ENCODE measurements at places on chromosomes 13 and 19. TPM values are rescaled to one million over a fixed set of nuclear protein-coding genes. Genes with fewer than 3 reads are reported as not detected.

The SLC6A16 gene
- 2.0 TPM for total RNA-seq

The NLRP4 gene
- total RNA-seq, result not detected

The DDX49 gene
- total RNA-seq, result 44.9 TPM

The FCGBP gene
- total RNA-seq, result 77.3 TPM

The FAM216B gene
- total RNA-seq, result not detected

The DBP gene
- 5.0 TPM for total RNA-seq

GRCh38 chr19:15240515-15240914 lies 8.3 kb upstream of the EPHX3 start:
- no peak for DNase-seq

GRCh38 chr13:29160862-29161261 lies 340.7 kb downstream of the MTUS2 start:
- no peak for DNase-seq

DNA sequence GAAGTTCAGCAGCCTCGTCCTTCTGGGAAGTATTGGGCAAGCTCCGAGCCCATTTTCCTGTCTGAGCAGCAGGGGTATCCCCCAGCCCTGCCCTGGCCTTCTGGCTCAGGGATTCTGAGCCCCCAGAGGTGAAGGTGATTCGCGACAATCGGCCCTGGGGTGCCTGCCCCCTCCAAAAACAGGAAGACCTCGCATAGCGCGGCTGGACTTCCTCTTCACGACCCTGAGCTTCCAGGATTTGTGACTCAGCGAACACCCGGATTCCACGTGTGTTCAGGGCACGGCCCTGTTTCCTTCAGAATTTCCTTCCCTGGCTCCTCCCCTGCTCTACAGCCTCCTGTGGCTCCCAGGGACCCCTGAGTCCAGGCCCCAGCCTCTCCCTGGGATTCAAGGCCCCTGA lies at the start of gene SEMA6B:
SEMA6B (minus strand) TSS at position 116 of the 400 bp plus-strand sequence. CDS start 1,227 bp downstream, outside the sequence.
- no peak for DNase-seq

GRCh38 chr13:106513025-106513983 lies 22.2 kb downstream of the EFNB2 start:
- DNase-seq, result no peak

DNA sequence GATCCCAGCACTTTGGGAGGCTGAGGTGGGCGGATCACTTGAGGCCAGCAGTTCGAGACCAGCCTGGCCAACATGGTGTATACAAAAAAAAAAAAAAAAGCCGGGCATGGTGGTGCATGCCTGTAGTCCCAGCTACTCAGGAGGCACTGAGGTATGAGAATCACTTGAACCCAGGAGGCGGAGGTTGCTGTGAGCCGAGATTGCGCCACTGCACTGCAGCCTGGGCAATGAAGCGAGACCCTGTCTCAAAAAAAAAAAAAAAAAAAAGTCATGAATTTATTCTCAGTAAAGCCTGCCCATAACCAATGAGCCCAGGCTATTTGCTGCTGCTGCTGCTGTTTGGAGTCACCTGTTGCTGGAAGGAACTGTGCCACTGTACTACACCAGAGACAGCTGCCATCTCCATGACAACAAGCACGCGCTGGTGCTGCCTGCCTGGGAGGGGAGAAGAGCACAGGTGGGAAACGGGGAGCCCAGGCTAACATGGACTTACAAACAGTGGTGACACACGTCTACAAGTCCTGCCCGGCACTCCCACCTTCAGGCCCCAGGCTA lies 11.3 kb downstream of the ZFR2 start:
- DNase-seq, result no peak

DNA sequence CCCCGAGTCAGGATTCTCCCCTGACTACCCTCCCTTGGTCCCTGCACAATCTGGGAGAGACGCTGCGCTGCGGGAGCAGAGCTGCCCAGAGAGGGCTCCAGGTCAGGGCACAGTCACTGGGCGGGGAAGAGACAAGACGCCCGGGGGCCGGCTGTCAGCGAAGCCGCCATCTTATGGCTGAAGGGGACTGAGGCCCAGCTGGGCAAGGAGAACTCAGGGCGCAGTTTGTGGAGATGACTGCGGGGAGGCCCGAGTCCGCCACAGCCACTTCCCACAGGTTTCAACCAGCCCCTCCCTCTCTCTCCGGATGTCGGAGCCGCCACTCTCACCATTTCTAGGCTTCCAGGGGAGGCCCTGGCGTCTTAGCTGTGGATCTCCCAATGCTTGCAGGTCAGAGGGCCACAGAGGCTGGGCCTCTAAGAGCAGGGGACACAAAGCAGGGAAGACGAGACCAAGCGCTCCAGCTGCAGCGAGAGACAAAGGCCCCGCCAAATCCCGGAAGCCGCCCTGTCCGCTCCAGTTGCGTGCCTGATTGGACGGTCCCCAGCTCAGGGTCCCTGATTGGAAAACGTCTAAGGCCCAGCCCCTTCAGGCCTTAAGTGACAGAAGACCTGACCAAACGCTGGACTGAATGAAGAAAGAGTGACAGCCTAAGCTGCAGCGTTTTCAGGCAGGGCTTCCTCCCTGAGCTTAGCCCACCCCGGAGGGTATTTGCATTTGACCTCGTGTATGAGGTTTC lies at the start of gene ZNF724:
ZNF724 (minus strand) TSS at position 484 of the 739 bp plus-strand sequence; CDS start at position 332, 152 bp downstream.
- peak; percentile 94 for DNase-seq

- no peak for DNase-seq
These were observed 115.3 kb downstream of the TBC1D4 start for GRCh38 chr13:75366380-75367280.

GRCh38 chr19:17954401-17954800 lies 12.5 kb upstream of the KCNN1 start:
- DNase-seq, result no peak

DNA sequence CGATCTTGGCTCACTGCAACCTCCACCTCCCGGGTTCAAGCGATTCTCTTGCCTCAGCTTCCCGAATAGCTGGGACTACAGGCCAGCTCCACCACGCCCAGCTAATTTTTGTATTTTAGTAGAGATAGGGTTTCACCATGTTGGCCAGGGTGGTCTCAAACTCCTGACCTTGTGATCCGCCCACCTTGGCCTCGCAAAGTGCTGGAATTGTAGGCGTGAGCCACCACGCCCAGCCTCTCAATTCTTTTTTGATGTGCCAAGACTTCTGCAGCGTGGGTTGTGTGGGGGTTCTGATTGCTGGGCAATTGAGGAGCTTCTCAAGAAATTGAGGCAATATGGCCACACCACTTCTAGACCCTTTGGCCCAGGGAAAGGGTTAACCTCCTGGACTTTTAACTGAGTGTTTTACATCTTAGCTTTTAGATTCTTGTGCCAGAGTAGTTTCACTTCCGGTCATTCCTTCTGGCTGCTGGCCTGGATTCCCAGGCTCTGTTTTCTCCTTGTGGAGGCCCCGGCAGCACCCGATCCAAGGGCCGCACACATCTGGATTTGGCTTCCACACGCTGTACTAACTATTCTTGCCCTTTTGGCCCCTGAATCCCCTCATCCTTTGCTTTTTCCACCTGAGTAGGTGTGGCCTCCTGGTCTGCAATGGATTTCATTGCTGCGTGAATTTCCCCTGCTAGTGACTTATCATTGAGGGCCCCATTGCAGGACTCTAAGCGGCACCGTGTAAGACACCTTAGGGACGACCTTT lies 14.7 kb downstream of the SMARCA4 start:
- DNase-seq, result no peak

GRCh38 chr13:103164251-103164650 lies 98.0 kb upstream of the SLC10A2 start:
- no peak for DNase-seq

DNA sequence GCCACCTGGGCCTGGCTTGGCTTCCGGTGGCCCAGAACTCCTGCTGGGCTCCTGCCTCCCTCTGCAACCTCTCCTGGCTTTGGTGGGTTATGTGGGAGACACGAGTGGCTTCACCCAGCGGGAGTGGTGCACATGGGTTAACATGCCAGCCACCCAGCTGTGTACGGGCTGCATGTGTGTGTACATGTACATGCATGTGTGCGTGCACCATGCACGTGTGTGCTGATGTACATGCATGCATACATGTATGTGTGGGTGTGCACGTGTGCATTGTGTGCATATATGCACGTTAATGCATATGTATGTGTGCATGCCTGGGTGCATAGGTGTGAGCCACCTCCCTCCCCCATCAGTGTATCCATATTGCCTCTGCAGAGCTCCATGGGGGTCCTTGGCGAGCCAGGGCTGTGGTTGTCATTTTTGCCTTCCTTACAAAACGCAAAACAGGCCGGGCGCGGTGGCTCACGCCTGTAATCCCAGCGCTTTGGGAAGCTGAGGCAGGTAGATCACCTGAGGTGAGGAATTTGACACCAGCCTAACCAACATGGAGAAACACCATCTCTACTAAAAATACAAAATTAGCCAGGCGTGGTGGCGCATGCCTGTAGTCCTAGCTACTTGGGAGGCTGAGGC lies 12.5 kb downstream of the GNA11 start:
- no peak for DNase-seq

- no peak for DNase-seq
These were observed 83.3 kb downstream of the POSTN start for GRCh38 chr13:37515226-37515625.

- no peak for DNase-seq
These were observed 40.8 kb upstream of the RFXAP start for GRCh38 chr13:36778083-36778671.

DNA sequence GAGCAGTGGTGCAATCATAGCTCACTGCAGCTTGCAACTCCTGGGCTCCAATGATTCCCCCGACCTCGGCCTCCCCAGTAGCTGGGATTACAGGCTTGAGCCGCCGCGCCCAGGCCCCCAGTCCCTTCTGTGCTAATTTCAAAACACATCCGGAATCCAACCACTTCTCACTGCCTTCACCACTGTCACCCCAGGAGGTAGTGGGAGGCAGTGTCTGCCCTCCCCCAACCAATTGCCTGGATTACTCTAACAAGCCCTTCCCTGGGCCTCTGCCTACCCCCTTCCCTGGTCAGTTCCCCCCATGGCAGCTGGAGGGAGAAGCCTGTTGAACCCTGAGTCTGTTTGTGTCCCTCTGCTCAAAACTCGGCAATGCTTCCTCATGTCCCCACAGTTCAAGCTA lies 2.3 kb downstream of the PRAM1 start:
- no peak for DNase-seq

GRCh38 chr19:5911366-5911765 lies 2.7 kb upstream of the CAPS start:
- no peak for DNase-seq

DNA sequence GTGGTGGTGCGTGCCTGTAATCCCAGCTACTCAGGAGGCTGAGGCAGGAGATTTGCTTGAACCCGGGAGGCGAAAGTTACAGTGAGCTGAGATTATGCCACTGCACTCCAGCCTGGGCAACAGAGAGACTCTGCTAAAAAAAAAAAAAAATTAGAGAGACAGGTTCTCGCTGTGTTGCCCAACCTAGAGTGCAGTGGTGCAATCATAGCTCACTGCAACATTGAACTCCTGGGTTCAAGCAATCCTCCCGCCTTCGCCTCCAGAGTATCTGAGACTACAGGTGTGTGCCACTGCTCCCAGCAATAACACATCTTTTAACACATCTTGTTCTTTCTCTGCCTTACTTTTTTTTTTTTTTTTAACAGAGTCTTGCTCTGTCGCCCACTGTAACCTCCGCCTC lies 32.7 kb downstream of the CLEC17A start:
- DNase-seq, result peak; percentile 6

GRCh38 chr19:33667141-33667650 lies 45.4 kb downstream of the CHST8 start:
- DNase-seq, result no peak

GRCh38 chr13:98300956-98301641 lies 124.0 kb upstream of the RNF113B start:
- peak; percentile 76 for DNase-seq

DNA sequence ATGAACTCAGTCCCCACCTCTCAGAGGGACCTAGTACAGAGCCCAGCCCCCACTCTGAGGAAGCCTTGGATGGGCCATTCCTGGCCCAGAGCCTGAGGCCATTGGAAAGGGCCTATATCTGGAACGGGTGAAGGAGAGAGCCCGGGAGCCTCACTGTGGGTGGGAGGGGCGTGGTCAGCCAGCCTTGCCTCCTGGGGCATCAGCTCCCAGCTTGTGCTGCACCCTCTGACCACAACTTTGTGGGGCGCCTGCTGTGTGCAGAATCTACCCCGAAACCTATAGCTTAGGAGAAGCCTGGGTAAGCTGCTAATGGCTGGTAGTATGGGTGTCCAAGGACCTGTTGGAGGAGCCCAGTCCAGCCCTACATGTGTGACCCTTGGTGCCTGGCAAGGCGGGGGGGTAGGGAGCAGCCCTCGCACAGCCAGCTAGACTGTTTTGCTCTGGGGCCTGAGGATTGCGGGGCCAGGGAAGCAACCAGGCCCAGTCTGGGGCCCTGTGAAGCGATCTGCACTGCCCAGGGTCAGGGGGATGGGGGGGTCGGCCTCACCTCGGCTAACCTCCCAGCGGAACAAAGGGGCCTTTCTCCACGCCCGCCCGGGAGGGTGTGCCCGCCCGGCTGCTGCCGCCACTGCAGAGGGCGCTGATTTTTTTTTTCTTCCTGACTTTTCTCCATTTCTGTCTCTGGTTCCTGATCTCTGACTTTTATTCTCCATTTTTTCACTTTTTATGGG lies 42.3 kb downstream of the LYL1 start:
- DNase-seq, result no peak

DNA sequence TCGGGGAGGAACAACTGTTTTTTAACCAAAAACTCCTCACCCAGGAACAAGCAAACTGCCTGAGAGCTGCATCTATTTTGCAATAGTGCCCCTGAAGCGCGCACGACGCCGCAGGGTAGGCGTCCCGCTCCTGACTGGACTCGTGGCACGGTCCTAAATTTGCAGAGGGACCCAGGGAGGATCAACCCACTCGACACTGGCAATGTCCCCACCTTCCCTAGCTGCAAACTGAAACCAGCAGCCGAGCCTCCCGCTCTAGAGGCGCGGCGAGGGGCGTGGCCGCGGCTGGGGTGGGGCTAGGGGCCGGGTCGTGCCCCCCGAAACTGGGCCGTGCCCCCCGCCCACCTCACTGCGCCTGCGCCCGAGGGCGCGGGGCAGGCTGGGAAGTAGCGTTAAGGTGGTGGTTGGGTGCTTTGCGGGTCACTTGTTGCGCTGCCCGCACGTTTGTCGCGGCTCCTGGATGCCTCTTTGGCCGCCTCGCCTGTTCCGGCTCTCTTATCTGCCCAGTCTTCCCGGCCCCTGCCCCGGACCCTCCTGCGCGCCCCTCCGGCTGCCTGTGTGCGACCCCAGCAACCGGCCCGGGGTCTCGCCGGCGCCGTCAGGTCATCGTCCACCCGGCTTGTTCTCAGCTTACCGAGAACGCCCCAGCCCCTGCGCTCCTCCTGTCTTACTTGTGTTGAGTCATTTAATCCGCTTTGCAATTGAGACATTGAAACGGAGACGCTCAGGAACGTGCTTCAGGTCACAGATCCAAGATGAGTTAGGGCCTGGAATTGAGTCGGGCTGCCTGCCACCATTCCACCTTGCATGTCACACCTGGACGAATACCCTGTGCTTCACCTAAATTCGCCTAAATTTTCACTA lies 37.9 kb upstream of the LSM14A start:
- DNase-seq, result peak; percentile 69

Data from breast epithelium (tissue), 4 donors.